Activated CD4-positive, alpha-beta T cell treated with anti-CD3 and anti-CD28 coated beads, Interleukin-2, amount 50 U/mL, for 48 hours (primary cell): ENCODE measurements at places on chromosomes 7 and 10.

GRCh38 chr7:23938937-23939552 lies 229.0 kb downstream of the STK31 start:
- no peak for DNase-seq

DNA sequence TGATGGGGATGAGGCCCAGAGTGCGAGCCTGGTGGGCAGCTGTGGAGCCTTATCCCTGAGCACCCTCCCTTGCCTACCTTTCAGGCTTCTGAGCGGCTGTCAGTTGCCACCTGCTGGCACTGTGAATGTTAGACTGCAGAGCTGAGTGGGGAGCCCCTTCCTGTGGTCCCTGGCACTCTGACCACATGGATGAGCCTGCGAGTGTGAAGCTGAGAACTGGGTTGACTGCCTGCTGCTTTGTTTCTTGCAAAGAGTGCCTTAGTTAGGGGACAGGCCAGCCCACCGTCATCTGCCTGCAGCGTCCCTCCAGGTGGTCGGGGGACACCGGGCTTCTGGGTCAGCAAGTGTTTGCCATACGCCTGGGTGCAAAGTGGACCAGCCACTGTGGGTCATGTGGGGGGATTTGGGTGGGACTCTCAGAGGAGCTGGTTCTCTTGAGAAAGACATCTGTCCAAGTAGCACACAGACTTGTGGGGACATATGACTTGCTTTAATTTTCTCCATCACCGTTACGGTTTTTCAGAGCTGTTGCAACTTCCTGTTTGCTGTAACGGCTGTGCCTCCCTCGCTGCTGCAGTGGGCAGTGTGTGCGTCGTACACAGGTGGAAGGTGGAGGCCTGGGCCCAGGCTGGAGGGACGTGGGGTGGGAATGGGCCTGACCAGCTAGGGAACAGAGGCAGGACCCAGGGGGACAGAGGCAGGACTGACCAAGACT lies 13.7 kb downstream of the INPP5A start:
- DNase-seq = peak; percentile 37

DNA sequence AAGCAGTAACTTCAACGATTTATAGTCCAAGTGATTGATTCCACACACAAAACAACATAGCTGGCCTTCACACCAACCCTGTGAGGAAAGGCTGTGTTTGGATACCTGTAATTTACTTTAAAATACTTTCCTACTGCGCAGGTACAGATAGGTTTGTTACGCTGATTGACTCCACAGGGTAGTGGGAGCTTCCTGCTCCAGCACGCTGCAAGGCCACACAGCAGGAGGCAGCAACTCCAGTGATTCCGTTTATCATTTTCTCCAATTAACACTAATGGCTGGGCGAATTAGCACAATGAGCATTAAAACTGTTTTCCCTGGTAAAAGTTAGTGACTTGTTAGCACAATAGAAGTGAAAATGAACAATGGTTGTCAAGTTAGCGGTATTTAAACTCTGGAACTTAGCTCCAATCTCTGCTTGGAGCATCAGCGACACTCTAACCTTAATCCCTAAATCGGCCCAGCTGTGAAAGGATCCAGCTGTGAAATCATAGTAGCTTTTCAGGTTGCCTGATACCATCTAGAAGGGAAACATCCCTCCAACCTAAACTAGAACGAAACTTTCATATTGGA lies 959 bp downstream of the DCLRE1C start:
- DNase-seq = no peak

DNA sequence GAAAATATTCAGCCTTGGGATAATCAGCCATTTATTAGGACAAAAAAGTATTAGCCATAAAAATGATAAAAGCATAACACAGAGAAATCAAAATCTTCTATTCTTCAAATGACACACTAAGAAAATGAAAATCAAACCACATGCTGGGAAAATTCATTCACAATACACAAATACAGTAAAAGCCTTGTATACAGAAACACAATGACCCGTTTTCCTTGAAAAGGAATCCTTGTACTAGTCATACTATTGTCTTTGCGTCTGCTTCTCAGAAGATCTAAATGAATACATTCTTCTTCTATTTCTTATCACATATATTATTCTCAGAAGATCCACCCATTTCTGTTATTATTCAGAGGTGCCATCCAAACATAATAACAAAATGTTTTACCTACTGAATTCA lies 749.1 kb downstream of the CNTNAP2 start:
- no peak for DNase-seq

- no peak for DNase-seq
Observed at GRCh38 chr10:72094574-72094973, 6.2 kb upstream of the SPOCK2 start.

- no peak for DNase-seq
Observed at GRCh38 chr7:94276795-94277194, 117.9 kb upstream of the COL1A2 start.

DNA sequence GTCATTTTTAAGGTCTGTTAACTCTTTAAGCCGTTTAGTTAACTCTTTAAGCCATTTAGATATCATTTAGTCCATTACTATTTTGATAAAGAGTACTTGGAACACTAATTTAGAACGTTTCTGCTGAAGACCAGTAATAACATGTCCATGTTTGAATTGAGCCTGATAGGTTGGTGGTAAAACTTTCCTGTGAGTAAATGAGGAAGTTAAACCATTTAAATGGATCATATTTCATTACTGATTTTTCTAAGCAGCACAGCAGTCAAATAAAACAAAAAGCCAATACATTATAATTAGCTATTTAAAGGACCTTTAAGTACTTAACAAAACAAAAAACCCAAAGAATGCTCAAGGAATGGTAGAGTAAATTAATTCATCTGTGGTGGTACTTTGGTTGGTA lies 29.4 kb downstream of the PHTF2 start:
- no peak for DNase-seq

DNA sequence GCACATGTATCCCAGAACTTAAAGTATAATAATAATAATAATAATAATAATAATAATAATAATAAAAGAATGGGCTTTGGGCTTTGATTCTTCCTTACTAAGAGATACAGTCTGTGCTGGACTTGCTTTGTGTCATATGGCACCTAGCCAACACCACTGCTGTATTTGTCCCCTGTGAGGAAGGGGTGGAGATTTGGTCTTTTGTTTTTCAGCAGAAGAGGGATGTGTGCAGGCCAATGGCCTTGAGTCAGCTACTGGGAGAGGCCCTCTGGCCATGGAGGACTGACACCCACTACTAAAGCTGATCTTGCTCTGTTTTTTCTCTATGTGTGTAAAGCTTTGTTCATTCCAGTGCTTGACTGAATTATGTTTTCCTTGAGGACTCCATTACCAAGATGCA lies 573.0 kb upstream of the PCDH15 start:
- no peak for DNase-seq

DNA sequence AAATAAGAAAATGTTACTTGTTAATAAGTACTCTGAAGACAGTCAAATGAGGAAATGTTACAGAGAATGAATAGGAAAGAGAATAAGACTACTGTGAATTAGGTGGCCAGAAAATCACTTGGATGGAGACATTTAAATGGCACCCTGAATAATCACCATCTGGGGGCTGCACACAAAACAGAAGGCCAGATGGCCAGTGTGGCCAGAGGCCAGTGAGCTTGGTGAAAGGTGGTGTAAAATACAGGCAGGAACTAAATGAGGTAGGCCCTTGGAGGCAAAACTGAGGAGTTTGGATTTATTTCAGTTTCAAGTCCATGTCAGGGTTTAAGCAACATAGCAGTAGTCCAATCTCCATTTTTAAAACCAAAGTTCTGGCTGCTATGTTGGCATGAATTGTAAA lies 126.7 kb downstream of the TSPAN12 start:
- no peak for DNase-seq

DNA sequence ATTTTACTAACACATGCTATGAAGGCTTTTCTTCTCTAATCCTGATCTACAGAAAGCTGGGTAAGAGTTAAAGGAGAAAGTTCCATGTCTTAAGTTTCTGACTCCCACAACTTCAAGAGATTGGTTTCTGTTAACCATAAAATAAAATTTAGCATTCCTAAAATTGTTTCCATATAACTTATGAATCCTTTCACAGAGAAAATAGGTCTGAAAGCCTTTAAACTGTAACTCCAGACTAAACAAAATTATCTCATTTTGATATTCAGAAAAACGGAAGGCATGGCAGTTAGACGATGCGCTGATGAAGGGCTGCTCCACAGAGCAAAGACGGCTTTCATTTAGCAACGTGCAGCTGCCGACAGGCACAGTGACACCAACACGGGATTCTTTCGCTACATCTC lies 133.3 kb downstream of the SLC25A13 start:
- DNase-seq = no peak

DNA sequence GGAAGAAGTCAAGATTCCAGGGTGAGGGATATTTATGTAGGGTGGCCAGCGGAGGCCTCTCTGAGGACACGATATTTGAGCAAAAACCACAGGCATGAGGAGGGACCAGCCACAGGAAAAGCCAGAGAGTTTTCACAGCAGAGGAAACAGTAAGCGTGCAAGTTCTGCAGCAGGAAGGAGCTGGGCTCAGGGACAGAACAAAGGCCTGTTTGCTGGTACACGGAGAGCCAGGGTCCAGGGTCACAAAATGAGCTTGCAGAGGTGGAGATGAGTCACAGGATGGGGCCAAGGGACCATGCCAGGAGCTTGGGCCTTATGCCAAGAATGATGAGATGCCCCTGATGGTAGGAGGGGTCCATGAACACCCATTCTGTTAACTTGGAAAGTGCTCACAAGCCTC lies 283.5 kb downstream of the PLXNA4 start:
- no peak for DNase-seq

GRCh38 chr7:158588085-158588877 lies 658 bp upstream of the PTPRN2 start:
- DNase-seq = no peak

DNA sequence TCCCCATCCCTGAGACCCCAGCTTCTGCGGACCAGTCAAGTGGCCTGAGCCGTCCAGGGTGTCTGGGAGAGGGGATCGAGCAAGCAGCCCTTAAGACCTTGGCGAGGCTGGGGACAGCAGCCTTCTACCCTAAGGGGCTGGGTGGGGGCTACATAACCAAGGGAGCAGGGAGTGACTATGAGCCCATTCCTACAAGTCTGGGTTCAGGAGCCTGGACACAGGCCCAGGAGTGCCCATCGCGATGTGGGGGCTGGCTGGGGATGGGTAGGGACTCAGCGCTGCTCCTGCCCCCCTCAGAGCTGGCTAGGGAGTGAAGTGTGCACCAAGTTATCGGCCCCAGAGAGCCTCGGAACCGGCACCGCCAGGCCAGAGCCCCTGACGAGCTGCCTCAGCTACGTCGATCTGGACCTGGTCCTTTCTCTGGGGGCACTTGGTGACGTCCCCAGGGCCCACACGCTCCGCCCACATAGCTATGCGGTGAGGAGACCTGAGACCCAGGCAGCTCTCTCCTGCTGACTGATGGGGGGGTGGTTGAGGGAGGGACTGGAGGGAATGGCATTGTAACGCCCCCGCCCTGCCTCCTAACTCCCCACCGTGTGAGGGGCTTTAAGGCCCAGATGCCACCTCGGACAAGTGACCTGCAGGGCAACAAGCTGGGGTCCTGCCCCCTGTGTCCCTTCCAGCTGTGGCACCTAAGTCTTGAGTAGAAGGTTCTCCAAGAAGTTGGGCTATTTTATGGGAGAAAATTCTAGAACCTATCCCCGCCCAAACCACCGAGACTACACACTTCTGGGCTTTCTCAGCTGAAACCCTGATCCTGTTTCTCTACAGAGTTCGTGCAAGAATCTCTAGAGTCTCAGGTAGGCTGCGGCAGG lies 2.5 kb downstream of the SAP25 start:
- DNase-seq = no peak

DNA sequence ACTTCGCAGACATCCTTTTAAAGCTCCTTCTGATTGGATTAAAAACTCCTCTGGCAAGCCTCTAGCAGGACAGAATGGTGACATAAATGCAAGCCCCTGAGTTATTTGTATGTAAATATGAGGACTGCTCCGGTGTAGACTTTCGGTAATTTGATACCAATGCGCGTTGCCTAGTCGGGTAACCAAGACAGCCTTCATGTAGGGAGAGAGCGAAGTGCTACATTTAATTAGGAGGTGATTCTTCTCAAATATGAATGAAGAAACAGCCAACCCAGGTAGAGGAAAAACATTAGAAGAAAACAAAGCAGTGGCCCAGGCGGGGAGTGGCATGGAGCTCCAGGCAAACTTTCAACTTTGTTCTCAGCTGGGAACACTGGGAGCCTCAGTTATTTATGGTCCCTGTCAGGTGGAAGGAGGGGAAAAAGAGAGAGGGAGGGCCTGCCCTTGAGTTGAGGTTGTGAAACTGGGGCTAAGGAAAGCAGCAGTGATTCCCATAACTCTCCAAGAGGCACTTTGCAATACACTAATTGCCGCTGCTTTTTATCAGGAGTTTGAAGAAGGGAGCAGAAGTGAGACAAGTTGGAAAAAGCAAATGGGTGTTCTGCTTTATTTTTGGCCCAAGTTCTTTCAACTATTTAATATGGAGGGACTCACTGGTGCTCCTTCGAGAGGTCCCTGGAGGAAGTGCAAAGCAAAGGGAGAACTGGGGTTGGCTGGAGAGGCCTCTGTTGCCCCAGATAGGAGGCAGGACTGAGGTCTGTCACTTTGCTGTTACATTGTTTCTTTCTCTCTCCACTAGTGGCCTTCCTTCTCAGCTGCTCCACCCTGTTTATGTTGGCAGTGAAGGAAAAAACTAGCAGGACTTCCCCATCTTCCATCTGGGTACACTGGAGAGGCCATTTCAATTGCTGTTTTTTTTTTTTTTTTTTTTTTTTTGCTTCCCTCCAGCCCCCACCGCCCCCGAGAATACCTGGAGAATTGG lies 234.6 kb upstream of the CCDC6 start:
- DNase-seq = no peak

- no peak for DNase-seq
Observed at GRCh38 chr7:28068811-28069216, 111.8 kb downstream of the JAZF1 start.

DNA sequence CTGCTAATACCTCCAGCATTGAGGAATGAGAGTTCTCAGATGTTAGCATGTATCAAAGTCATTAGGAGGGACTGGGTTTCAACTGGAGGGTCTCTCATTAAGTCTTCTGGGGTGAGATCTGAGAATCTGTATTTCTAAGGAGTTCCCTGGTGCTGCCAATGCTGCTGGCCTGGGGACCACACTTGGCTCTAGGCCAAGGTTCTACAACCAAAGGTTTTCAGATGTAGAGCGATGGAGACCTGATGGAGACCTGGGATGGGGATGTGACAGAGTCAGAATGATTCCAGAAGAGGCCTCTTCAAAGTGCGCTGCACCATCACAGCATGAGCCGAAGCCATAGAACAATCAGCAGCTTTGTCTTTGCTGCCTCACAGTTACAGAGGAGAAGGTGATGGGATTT lies 27.2 kb downstream of the ST8SIA6 start:
- DNase-seq = no peak
